ENCODE measurements at places on chromosomes 6 and 20.

GRCh38 chr6:30483677-30484279 lies 5.5 kb upstream of the HLA-E start:
- DNase-seq, result no peak

- DNase-seq, result no peak
Observed at GRCh38 chr6:4093288-4093687, 14.4 kb upstream of the FAM217A start.

- DNase-seq, result no peak
Observed at GRCh38 chr6:17207281-17207680, 73.9 kb upstream of the RBM24 start.

DNA sequence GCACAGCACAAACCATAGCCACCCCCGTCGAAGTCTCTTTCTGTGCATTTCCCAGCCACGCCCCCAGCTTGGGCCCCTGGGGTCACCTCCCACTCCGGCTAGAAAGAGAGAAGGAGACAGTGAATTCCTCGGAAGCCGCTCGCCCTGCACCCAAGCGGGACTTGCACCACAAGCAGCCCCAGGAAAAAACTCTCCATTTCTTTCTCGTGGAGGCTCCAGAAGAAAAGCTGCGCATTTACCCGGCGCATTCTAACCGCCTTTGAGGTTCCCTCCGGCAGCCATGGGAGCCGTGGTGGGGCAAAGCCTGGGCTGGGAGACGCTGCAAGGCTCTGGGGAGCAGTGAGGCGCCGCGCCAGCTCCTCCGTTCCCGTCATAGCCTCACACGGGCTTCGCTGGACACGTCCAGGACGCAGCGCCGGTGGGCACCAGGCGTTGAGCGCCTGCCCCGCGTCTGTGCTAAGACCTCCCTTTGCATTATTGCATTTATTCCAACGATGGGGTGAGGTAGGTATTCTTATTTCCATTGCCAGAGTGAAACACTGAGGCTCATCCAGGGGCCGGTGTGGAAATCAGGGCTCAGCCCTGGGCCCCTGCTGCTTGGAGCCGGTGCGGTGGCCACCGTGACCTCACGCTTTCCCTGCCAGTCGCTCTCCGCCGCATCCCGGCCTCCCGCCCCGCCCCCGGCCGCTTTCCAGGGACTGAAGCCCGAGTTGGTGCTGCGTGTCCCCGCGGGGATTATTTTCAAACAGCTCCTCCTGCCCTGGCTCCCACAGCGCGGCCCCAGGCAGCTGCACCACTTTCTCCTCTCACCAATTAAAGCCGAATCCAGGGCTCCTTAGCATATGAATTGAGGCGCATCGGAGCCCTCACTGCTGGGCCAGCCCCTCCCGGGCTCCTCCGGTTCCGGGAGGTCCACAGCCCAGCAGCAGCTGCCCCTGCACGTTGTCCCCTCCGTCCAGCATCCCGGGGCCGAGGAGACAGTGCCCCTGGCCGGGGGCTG lies 148.3 kb upstream of the AFDN start:
- DNase-seq, result peak; percentile 74

DNA sequence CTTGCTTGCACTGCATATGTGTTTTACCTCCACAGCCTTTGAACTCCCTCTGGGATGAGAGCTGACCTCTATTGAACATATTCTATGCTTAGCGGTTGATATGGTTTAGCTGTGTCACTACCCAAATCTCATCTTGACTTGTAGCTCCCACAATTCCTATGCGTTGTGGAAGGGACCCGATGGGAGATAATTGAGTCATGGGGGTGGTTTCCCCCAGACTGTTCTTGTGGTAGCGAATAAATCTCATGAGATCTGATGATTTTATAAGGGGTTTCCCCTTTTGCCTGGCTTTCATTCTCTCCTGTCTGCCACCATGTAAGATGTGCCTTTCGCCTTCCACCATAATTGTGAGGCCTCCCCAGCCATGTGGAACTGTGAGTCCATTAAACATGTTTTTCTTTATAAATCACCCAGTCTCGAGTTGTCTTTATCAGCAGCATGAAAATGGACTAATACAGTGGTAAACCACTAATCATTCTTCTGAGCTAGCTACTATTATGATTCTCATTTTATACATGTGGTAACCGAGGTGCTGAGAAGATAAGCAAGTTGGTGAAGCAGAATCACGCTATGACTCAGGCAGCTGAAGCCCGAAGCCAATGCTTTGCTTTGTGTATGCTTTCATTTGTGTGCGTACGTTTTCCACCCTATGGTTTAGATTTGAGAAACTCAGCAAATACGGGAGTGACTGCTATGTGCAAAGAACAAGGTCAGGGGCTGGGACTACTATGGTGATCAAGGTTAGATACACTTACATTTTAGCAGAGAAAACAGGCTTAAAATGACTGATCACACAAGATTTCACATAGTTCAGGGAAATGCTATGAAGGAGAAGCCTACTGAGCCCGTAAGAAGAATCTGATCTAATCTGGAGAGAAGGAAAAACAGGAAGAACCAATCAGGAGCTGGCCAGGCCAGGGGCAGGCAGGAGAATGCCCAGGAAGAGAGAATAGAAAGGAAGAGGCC lies 363.5 kb downstream of the ESR1 start:
- no peak for DNase-seq

GRCh38 chr20:21569586-21569985 lies 55.7 kb upstream of the NKX2-2 start:
- DNase-seq, result no peak

DNA sequence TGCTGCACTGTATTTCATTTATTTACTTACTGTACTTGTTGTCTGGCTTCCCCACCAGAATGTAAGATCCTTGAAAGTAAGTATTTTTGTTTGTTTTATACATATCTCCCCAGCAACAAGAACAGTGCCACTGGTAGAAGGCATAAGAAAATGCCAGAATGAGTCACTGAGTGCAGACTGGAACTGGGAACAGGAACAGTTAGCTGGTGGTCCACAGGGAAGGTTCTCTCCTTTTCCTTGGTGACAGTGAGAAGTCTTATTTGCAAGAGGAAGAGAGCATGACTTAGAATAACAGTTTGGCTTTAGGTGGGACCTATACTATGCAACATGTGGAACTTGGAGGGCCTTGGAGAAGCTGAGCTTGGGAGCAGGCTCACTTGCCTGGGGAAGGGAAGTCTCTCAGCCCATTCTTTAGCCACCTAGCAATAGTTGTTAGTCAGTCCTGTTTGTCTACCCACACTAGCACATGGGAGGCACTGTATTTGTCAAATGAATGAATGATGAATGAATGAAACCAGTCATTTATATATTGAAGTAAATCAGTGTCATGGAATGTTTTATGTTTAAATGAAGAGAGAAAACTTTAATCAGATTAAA lies 203.5 kb downstream of the KCNQ5 start:
- no peak for DNase-seq

- DNase-seq, result no peak
Observed at GRCh38 chr6:130526466-130526865, 160.6 kb downstream of the TMEM200A start.

DNA sequence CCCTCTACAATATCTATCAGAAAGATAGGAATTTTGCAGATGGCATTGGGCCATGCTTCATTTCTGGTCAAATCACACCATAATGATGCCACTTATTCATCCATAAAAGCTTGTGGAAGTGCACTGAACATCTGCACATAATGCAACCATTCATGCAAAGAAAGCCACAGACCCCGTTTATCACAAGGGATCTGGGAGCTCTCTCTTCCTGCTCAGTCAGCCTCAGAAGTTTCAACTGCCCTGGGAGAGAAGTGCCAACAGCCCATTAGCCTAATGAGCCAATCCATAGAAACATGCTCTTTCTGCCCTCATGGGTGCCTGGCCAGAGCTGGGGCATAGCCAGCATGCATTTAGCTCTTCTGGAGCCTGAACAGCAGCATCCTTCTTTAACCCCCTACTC lies 85.8 kb downstream of the SLC35F1 start:
- no peak for DNase-seq

DNA sequence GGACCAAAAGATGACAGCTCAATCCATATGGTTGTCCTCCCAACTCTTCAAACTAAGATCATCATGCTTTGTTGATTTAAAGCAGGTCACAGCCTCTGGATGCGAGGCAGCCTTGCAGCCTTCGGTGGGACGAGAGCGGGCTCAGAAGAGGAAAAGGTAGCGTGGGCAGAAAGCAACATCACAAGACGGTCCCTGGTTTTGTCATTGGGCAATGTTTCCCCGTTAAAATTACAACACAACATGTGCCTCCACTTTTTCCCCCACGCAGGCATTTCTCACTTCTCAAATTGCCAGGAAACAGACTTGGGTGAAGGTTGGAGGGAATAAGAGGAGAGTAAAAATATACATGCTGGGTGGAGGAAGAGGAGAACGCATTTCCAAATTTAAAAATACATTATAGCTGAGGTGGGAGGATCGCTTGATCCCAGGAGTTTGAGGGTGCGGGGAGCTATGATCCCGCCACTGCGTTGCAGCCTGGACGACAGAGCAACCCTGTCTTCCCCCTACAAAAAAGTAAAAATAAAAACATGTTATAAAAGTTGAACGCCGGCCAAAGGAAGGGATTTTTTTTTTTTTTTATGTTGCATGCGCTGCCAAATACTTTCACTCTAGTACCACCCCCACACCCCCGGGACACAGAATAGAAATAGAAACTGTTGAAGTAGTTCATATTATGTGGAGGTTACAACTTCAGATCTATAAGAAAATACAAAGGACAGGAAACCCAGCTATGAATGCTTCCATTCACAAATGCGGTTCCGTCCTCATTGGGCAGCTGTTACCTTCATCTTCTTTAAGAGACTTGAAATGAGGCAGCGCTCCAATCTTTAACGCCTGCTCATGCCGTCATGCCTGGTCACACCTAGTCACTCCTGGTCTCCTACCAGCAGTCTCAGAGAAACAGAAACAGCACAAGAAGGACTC lies 13.9 kb upstream of the NAA20 start:
- no peak for DNase-seq

DNA sequence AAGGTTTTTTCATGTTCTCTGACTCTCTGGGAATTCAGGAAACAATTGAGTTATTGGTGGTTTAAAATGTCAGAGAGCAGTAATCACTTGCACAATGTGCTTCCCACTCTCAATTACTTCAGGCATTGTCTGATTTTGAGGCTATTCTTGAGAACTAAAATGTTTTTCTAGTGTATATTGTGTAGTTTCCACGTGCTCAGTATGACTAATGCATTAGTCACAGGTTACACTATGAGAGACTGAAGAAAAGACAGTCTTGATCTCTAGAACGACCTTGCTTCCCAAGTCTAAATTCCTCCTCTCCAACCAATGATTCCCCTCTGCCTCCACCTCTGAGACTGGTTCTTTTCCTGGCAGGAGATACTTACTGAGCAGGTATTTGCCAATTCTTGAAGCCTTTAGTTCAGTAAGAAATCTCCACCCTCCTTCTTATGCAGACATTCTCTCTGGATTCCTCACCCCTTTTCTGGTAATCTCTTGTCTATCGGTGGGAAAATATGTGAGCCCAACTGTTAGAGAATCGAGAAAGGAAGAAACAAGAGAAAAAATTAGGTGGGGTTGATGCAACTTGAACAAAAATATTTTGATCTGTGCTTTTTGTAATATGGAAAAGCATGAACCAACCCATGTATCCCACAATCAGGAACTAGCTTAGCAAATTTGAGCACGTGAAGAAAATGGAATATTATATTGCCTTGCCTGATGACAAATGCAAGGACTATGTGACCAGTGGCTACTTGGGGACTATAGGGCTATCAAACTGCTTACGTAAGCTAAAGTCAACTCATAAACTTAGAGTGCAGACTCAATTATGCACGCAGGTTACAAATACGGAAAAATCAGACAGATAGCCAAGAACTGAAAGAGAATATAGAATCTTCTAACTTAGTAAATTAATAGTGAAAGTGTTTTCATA lies 61.1 kb upstream of the SLC22A16 start:
- no peak for DNase-seq

GRCh38 chr6:37994223-37994622 lies 174.7 kb downstream of the ZFAND3 start:
- DNase-seq, result no peak

- DNase-seq, result no peak
Observed at GRCh38 chr6:36827261-36828079, 11.8 kb downstream of the CPNE5 start.

DNA sequence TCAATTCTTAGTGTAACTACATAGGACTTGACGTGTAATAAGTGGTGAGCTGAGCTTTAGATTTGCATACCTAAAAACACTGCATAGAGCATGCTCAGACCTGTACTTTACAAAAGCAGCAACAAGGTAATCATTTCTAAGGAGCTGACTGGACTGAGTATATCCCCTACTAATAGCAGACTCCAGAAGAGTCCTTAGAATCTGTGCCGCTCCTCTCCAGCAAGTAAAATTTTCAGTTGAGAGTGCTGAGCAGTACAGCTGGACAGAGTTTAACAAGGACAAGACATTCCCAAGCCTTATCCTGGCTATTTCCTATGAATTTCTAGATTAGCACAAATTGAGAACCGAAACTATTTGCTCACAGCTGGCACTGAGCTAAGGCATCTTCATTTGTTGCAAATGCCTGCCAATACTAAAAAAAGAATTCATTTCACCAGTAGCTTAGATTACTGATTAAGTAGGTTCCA lies 26.1 kb upstream of the KLHL31 start:
- no peak for DNase-seq

GRCh38 chr6:20352346-20352745 lies 49.3 kb upstream of the E2F3 start:
- DNase-seq, result no peak

DNA sequence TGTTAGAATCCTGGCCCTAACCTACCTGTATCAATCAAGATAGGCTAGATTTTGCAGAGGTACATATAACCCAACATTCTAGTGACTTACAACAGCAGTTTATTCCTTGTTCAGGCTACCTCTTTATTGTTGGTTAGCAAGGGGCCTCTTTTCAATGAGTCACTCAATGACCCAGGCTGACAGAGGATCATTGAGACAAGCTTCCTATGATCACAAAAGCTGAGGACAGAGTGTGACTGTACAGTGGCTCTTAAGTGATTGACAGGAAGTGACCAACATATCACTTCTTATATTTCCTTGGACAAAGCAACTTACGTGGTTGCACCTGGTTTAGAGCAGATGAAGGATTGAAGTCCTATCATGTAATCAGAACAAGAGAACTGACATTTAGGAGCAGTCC lies 740.9 kb downstream of the FRK start:
- DNase-seq, result no peak

DNA sequence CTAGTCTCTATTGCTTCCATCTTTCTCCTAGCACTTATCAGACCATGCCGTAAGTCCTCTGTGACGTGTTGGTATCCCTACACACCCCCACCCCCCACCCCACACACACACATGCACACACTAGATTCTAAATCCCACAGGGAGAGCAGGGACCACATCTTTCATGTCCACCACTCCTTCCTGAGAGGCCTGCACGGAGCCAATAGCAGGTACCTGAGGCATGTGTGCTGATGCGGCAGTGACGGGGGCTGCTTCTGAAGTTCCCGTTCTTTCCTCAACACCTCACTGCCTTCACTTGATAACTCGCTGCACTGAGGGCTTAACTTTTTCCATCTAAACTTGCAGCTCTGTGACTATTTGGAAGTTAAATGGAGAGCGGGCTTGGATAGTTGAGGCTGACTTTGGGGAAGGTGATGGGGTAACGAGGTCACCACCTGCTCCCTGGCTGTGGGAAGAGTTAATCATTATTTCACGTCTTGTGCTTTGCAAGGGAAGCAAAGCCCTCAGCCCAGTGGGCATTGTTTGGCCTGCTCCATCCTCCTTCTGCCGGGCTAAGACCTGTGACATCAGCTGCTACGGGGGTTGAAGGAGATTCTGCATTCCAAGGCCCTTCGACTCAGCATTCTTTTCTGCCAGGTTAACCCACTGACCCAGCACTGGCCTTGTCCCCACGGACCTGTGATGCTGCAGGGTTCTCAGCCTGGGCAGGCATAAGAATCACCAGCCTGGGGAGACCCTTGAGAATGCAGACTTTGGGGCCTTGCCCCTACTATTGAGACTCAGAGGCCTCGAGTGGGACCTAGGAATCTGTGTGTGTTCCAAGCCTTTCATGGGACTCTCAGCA lies 187.8 kb downstream of the ANKRD60 start:
- no peak for DNase-seq

GRCh38 chr6:66664112-66664511 lies 957.1 kb upstream of the EYS start:
- no peak for DNase-seq

Data from HuH-7.5 (cell line).